ENCODE measurements at places on chromosomes 2 and 18. TPM values are rescaled to one million over a fixed set of nuclear protein-coding genes. Genes with fewer than 3 reads are reported as not detected.

- H3K27me3 ChIP-seq: no peaks in the 10 kb centered on the region
- H3K4me1 ChIP-seq: no peaks in the 10 kb centered on the region
- H3K4me3 ChIP-seq: no peak overlapping the region
- no peak for DNase-seq
- H3K27ac ChIP-seq: no peak overlapping the region
- no peaks in the 10 kb centered on the region for H3K36me3 ChIP-seq
These were observed 251.7 kb downstream of the LRRTM4 start for GRCh38 chr2:77270433-77270832.

The ACADL gene
- 0.56 TPM for total RNA-seq

The TNP1 gene
- total RNA-seq: not detected

- no peak overlapping the region for H3K4me3 ChIP-seq
- no peak for DNase-seq
- peak overlapping the region; percentile 81 for H3K27ac ChIP-seq
- no peaks in the 10 kb centered on the region for H3K4me1 ChIP-seq
- H3K27me3 ChIP-seq: no peaks in the 10 kb centered on the region
These were observed 250.5 kb downstream of the HDAC4 start for GRCh38 chr2:239150125-239151011.

The HOXD9 gene
- 0.61 TPM for total RNA-seq

- no peak overlapping the region for H3K27ac ChIP-seq
- H3K4me3 ChIP-seq: no peak overlapping the region
- H3K36me3 ChIP-seq: no peaks in the 10 kb centered on the region
- H3K4me1 ChIP-seq: no peaks in the 10 kb centered on the region
These were observed 244.1 kb downstream of the NCKAP5 start for GRCh38 chr2:133324150-133324561.

- H3K4me1 ChIP-seq: no peaks in the 10 kb centered on the region
- H3K4me3 ChIP-seq: no peak overlapping the region
- no peaks in the 10 kb centered on the region for H3K27me3 ChIP-seq
- no peaks in the 10 kb centered on the region for H3K36me3 ChIP-seq
These were observed 109.5 kb downstream of the SP3 start for GRCh38 chr2:173855661-173856060.

The CRYGC gene
- total RNA-seq: not detected

The VWC2L gene
- not detected for total RNA-seq

The ACOXL gene
- total RNA-seq: not detected

- H3K4me1 ChIP-seq: peaks cover 26% of the 10 kb centered on the region
- H3K27me3 ChIP-seq: no peaks in the 10 kb centered on the region
- peak overlapping the region; percentile 67 for H3K27ac ChIP-seq
- DNase-seq: no peak
- H3K36me3 ChIP-seq: no peaks in the 10 kb centered on the region
These were observed 96.9 kb downstream of the TANC1 start for GRCh38 chr2:159065313-159065712.

The PDE1A gene
- total RNA-seq: 2.4 TPM

- H3K4me1 ChIP-seq: peaks cover 16% of the 10 kb centered on the region
- H3K4me3 ChIP-seq: no peak overlapping the region
- peak overlapping the region; percentile 32 for H3K27ac ChIP-seq
- no peaks in the 10 kb centered on the region for H3K27me3 ChIP-seq
- DNase-seq: no peak
These were observed 33.7 kb upstream of the MRPL33 start for GRCh38 chr2:27737676-27738348.

DNA sequence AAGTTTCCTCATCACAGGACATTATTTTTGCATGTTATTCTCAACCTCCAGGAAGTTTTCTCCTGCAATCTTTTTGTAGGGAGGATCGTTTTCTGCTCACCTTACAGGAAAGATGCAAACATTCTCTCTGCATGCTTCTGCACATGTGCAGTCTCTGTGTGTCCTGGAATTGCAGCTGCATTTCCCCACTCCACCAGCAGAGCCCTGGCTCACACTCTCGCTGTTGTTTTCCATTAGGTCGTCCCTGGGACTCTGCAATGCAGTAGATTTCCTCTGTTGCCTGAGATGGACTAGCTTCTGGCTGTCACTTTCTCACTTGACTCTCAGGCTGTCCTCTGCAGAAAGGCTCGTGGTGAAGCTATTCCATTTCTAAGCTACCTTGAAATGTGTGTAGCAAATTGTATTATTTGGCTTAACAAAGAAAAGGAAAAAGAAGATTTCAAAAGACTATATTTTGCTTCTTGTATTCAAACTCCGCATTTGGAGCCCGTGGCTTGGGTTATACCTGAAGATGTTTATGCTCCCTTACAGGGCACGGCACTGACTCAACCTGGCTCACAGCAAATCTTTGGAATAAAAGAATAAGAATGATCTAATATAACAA, 346.7 kb downstream of the RAD51AP2 start:
- H3K4me1 ChIP-seq: no peaks in the 10 kb centered on the region
- no peak for DNase-seq
- no peaks in the 10 kb centered on the region for H3K27me3 ChIP-seq
- no peaks in the 10 kb centered on the region for H3K36me3 ChIP-seq

- no peaks in the 10 kb centered on the region for H3K27me3 ChIP-seq
- H3K27ac ChIP-seq: no peak overlapping the region
- H3K36me3 ChIP-seq: no peaks in the 10 kb centered on the region
- no peak overlapping the region for H3K4me3 ChIP-seq
These were observed 128.8 kb upstream of the SESTD1 start for GRCh38 chr2:179393481-179393880.

The MYCN gene
- total RNA-seq: 0.21 TPM

DNA sequence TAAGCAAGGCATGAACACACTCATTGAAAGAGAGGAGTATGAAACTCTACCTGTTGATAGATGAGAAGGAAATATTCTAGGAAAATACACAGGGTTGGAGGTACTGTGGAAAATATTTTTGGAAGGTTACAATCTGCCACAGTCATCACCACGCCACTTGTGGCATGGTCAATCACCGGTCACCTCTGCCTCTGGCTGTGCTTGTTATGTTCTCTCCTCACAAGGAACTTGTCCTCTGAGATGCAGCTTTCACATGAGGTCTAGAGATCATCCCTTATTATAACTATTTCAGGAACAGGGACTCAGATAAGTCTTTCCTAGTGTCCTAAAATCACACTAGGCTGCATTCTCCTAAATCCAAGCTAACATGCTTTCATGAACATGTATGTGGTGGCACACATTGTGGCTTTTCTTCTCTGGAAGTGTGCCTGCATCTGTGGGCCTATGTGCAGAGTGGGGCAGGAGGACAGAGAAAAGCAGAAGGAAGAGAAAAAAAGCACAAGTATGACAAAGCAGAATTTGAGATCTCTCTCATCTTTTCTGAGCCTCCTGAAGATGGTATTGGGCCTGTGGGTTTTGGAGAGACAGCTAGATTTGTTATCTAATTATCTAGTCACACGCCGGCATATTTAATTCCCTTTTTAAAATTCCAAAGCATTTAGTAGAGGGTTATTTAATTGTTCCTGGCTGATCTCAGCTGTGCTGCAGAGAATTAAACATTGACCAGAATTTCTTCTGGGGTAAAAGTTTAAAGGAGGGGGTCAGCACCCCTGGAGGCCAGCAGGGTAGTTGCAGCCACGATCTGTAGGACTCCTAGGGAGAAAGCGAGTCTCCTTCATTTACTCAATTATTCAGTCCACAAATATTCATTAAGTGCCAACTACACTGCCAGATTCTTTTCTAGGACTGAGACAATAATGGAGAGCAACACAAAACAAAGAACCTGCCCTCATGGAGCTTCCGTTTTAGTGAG, 294.6 kb downstream of the RDH14 start:
- no peak overlapping the region for H3K4me3 ChIP-seq
- H3K36me3 ChIP-seq: no peaks in the 10 kb centered on the region
- H3K27me3 ChIP-seq: no peaks in the 10 kb centered on the region
- no peaks in the 10 kb centered on the region for H3K4me1 ChIP-seq

DNA sequence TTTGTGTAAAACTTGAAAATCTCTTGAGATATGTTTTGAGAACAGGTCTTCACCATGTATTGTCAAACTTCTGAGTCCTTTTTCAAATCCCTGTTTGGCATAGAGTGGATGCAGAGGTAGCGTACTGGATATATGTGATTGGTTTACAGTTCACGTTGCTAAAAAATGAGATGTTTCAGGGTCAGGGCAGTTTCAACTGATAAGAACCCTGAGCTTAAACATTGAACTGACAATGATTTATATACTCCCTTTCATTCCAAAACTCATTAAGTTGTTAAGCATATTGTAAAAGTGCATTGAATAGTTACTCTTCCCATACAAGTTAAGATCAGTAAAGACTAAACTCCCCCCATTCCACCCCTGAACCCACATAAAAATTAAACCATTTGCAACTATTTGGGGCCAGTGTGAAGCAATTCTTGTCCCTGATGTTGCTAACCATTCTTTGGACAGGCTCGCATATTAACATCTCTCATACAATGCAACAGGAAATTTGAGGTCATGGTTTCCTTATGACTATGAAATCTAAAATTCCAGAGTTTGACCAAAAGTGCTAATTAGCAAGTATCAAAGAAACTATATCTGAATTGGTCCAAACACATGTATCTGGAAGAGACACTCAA, 470.9 kb upstream of the ACVR2A start:
- H3K4me3 ChIP-seq: no peak overlapping the region
- no peaks in the 10 kb centered on the region for H3K36me3 ChIP-seq
- H3K27me3 ChIP-seq: no peaks in the 10 kb centered on the region

GRCh38 chr2:235833971-235834620, 334.1 kb downstream of the GBX2 start:
- DNase-seq: no peak
- H3K4me3 ChIP-seq: no peak overlapping the region
- H3K4me1 ChIP-seq: no peaks in the 10 kb centered on the region

- no peak overlapping the region for H3K27ac ChIP-seq
- H3K4me3 ChIP-seq: no peak overlapping the region
- no peaks in the 10 kb centered on the region for H3K36me3 ChIP-seq
- H3K4me1 ChIP-seq: no peaks in the 10 kb centered on the region
- H3K27me3 ChIP-seq: no peaks in the 10 kb centered on the region
These were observed 15.3 kb upstream of the PPP4R1 start for GRCh38 chr18:9629709-9630108.

DNA sequence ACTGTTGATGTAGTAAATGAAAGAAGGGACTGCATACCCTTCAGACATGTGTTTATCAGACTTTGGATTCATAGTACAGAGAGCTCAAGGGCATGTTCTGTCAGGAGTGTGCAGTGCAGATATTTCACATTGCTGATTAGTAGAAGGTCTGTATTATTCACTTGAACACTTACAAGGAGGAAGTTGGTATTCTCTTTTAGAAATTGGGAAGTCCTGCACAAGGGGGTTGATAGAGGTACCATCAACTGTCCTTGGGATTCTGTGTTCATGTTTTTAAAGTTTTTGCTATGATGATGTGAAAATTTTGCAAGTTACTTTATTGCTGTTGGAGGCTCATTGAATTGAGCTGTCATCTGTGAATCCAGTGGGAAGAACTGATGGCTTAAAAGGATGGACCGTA, 6.7 kb downstream of the PSMD1 start:
- no peak overlapping the region for H3K4me3 ChIP-seq
- H3K27me3 ChIP-seq: no peaks in the 10 kb centered on the region
- H3K36me3 ChIP-seq: no peaks in the 10 kb centered on the region

The IFIH1 gene
- total RNA-seq: 17.4 TPM

DNA sequence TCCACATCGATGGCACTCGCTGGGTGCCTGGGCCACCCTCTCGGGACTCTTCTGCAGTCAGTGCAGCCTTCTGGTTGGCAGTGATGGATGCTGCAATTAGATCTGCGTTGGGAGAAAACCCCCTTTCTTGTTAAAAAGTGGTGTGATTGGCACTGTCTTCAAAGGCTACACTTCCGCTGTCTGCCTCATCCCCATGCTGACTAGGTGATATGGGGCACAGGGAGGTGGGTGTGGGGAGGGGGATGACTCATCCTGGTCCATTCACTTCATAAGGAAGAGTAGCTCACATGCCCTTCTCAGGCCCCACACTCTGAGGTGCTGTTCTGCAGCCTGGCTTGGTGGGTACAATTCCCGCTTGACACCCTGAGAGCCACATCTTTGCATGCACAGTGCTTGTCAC, 77.4 kb downstream of the THNSL2 start:
- H3K36me3 ChIP-seq: no peaks in the 10 kb centered on the region
- H3K27ac ChIP-seq: no peak overlapping the region
- H3K4me3 ChIP-seq: no peak overlapping the region
- no peak for DNase-seq
- no peaks in the 10 kb centered on the region for H3K4me1 ChIP-seq

DNA sequence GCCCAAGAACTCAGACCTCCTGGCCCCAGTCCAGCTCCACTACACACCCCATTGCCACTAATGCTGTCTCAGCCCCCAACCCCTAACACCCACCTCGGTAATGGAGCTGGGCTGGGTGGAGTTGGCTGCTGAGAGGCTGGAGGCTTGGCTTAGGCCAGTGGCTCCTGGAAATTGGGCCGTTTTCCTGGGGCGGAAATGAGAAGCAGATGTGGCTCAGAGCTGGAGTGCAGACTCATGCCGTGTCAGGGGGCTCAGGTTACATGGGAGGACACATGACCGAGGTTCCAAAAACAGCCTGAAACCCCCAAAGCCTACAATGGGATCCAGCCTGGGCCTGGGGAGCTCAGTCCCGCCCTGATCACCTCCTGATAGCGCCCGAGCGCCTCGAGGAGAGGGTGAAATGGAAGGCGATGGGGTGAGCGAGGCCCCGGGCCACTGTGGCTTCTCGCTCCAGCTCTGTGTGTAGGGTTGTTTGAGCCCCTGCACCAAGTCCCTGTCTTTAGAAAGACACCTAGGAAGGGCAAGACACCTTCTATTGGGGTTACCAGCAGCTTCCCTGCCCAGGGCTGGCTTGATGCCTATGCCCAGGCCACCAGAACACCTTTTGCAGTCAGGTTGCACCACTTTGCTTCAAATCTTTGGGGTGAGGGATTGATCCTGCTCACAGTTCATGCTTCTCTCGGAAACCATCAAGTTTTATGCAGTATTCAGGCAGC, 175.7 kb upstream of the HAAO start:
- H3K27ac ChIP-seq: no peak overlapping the region
- no peak overlapping the region for H3K4me3 ChIP-seq
- no peak for DNase-seq
- peaks cover 47% of the 10 kb centered on the region for H3K4me1 ChIP-seq

DNA sequence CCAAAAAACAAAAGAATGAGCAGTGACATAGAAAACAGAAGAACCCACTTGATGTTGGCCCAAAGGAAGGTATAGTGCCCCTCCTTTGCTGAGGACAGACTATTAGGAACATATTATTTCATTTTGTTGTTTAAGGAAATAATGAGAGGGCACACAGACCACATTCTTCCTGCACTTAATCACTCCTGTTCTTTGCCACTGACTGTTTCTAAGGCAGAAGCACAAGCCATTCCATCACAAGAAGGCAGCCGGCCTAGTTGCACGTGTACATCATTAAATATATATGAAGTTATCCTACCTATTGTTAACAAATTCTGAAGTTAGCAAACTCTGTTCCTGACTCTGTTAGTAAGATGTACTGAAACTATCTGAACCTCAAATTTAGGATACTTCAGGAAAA, 110.0 kb downstream of the LNPK start:
- H3K36me3 ChIP-seq: no peaks in the 10 kb centered on the region
- no peak for DNase-seq
- H3K27ac ChIP-seq: no peak overlapping the region
- H3K4me1 ChIP-seq: no peaks in the 10 kb centered on the region
- H3K27me3 ChIP-seq: no peaks in the 10 kb centered on the region

The ALPI gene
- not detected for total RNA-seq

- peaks cover 4% of the 10 kb centered on the region for H3K4me1 ChIP-seq
- H3K27me3 ChIP-seq: no peaks in the 10 kb centered on the region
- no peaks in the 10 kb centered on the region for H3K36me3 ChIP-seq
- DNase-seq: no peak
- peak overlapping the region; percentile 21 for H3K4me3 ChIP-seq
These were observed 34.2 kb downstream of the CHRNA1 start for GRCh38 chr2:174729797-174730697.

The NT5C1B gene
- not detected for total RNA-seq
